Skin of body (tissue), 3 donors: ENCODE measurements at places on chromosomes 13 and 19.

GRCh38 chr19:51916167-51916566 lies 11.1 kb upstream of the ZNF613 start:
- DNase-seq = no peak

DNA sequence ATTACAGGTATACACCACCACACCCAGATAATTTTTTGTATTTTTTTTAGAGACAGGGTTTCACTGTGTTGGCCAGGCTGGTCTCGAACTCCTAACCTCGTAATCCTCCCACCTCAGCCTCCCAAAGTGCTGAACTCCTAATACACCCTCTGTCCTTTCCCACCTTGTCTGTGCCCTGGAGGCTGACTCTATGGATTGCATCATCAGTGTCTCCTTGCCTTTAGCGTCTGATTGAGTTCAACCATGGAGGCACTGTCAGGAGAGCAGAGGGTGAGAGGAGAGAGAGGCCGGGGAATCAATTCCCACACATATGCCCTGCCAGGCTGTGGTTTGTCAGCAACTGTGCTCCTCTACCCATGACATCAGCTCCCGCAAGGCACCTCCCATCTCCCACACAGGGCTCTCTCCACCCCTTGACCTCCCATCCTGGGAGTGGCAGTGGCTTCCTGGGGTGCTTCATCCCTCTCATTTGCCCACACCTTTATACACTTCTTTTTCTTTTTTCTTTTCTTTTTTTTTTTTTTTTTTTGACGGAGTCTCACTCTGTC lies 12.6 kb upstream of the LILRB4 start:
- no peak for DNase-seq

GRCh38 chr19:39310558-39311311 lies 9.9 kb downstream of the LRFN1 start:
- DNase-seq = no peak

DNA sequence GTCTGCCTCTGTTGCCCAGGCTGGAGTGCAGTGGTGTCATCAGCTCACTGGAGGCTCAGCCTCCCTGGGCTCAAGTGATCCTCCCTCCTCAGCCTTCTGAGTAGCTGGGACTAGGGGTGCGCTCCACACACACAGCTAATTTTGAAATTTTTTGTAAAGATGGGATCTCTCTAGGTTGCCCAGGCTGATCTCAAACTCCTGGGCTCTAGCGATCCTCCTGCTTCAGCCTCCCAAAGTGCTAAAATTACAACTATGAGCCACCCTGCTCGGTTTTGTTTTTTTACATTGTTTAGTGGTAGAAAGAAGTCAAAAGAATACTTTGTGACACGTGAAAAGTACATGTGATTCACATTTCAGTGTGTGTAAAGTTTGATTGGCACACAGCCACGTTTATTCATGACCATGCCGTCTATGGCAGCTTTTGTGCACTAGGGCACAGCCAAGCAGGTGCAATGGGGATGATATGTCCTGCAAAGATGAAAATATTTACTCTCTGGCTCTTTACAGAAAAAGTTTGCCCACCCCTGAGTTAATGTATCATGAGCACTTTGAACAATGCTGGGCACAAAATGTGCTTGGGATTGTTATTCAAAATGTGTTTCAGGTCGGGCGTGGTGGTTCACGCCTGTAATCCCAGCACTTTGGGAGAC lies 16.2 kb upstream of the NFIC start:
- no peak for DNase-seq

DNA sequence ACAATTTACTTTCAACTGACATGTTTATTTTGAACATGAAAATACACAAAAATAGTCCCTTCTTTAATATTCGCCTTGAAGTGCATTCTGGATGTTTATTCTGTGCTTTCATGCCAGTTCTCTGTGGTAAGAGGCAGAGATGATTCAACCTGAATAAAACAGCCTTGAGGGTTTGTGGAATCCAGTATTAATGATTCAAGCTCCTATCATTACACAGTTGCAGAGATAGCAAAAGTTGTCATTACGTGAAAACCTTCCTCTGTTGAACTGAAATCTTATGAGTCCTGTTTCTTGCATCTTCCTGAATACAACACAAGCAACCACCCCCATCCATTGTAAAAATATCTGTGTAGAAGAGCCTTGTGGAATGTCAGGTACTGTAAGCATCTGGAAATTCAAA lies 142.3 kb upstream of the HTR2A start:
- DNase-seq = no peak

DNA sequence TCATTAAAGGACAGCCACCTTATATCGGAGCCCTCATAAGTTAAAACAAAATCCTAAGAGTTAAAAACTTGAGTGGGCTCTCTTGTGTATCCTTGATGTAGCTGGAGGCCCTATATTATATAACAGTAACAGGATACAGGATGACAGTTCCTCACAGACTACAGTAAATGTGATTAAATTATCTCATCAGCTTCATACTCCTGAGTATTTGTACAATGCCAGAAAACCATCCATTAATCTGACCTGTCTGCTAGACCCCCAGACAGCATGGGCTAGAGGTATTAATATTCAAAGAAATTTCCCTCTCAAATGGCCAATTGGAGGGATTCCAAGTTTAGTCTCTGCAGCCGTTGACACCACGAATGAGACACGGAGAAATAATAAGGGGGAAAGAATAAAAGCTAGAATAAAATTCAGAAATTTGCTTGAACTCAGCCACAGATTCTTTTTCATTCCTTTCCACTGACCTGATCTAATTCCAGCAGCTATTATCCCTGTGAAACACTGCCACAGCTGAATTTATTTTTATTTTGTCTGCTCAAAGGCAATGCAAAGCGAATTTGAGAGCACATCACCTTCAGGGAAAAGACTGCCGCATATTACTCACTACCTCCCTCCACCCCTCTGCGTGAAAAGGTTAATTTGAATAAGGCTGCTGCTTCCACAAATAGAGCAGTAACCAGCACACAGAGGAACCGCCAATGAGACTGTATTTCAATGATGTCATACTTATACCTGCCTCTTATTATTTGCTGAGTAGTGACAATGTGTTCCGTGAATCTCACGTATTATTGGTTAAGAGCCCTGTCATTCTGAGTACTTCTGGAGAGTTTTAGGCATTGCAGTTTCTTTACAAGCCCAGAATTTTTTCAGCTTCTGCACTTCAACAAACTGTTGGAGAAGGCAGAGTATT lies 155.9 kb upstream of the KLF12 start:
- peak; percentile 88 for DNase-seq

- DNase-seq = no peak
These were observed 1.1 kb upstream of the CYP4F3 start for GRCh38 chr19:15639596-15639995.

DNA sequence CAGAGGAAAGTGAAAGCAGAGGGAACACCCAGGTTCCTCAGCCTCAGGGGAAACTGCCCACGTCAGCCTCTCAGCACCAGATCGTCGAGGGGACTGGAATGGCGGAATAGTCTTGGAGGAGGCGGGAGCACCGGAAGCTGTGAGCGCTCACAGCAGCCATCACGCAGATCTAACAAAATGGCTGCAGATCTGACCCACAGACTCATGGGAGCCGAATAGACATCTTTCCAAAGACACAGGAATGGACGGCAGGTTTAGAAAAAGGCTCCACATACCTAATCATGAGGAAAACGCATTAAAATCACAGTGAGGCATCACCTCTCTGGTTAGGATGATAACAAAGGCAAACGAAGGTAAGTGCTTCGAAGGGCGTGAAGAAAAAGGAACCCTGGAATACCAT lies 11.8 kb upstream of the LILRA2 start:
- DNase-seq = no peak

DNA sequence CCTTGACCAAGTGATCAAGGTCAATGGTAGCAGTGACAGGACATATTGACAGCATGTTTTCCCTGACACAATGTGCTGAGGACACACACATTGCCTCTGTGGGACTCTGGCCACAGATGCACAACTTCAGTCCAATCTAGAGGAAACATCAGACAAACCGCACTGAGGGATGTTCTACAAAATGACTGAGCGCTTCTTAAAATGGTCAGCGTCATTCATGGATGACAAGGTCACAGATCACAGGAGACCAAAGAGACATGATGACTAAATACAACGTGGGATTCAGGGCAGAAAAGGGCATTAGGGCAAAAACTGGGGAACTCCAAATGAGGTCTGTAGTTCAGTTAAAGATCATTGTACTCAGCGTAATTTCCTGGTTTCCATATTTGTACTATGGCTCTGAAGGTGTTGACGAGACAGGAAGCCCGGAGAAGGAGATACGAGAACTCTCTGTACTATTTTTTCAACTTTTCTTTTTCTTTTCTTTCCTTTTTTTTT lies 20.6 kb downstream of the PBX4 start:
- DNase-seq = no peak

DNA sequence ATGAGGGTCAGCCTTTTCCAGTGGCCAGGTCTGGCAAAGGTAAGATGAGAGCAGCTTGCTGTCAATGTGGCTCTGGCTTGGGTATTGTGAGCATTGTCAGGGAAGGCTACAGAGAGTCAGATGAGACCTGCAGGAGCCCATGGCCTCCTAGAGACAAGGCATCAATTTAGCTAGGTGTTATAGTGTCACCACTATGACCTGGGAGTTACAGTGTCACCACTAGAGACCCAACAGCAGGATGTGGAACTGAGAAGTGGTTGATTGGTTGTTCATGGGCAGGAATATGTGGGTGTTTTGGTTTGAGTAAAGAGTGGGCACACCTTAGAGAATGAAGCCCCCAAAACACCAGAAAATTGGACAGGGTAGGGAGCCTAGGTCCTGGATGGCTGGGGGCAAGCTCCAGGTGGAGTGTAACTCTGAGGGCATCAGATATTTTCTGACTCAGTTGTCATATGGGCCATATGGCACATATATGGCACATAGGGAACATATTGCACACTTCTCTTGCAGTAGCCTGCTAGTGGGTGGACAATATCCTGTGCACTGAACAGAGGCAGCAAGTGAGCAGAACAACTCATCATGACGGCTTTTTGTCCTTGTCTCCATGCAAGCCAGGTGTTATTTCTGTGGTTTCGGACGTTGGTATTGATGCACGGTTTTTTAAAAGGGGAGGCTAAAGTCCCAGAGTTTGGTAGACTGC lies 46.3 kb upstream of the CEACAM21 start:
- no peak for DNase-seq

DNA sequence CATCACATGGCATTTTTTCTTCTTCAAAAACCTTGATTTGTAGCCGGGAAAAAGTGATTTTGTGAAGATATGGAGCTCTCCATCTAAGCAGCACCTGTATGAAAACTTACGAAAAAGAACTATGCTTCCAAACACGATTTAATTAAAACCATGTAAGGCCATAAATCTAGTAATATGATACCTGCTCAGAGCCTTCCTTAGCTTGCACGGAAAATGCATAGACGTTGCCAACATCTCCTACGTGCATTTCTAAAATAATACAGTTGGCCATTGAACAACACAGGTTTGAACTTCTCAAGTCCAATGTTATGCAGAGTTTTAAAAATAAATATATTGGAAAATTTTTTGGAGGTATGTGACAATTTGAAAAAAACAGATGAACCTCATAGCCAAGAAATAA lies 59.1 kb upstream of the RNF113B start:
- DNase-seq = peak; percentile 16

DNA sequence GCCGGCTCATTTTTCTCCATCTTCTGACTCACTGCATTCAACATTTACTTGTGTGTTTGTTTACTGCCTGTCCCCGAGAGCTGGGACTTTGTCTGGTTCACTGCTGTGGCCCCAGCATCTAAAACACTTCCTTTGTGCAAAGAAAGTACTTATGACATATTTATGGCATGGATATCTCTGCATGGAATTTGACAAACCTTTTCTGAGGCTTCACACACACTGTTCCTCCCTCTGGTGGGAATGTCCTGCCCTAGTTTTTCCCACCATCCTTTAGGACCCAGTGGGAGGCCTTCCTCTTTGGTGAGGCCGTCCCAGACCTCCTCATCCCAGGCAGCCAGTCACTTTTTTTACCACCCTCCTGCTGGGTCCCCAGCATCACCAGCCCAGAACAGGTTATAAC lies 1.4 kb upstream of the SRRM5 start:
- DNase-seq = no peak

- DNase-seq = no peak
These were observed 15.0 kb downstream of the LIPE start for GRCh38 chr19:42412227-42412626.

- DNase-seq = no peak
These were observed 46.6 kb upstream of the TSC22D1 start for GRCh38 chr13:44622708-44623107.

GRCh38 chr19:18419699-18420460 lies 682 bp downstream of the SSBP4 start:
- no peak for DNase-seq

DNA sequence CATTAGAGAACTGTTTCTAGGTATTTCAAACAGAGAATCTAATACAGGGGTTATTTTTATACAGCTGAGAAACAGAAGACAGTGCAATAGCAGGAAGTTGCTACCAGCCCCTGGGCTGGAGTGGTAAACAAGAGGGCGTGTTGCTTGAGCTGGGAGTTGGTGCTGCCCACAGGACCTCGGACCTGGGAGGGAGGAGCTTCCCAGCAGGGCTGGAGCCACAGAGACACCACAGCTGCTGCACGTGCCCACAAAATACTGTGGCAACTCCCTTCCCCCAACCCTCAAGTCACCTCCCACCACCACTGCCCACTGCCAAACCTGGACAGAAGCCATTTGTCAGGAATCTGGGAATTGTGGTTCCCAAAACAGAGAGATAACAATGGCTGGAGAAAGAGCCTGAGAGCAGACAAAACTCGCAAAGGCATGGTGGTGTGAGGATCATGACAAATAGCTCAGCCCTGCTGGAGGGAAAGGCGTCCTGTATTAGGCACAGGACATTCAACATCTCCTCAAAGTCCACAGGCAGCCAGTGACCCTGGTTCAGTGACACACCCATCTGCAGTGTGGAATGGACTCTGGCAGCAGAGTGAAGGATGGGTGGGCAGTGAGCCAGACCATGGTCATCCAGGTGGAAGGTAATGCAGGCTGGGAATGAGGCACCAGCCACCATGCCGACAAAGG lies 57.2 kb downstream of the SPATA13 start:
- DNase-seq = no peak

- DNase-seq = no peak
These were observed 810.4 kb upstream of the SLC10A2 start for GRCh38 chr13:103876571-103876970.

DNA sequence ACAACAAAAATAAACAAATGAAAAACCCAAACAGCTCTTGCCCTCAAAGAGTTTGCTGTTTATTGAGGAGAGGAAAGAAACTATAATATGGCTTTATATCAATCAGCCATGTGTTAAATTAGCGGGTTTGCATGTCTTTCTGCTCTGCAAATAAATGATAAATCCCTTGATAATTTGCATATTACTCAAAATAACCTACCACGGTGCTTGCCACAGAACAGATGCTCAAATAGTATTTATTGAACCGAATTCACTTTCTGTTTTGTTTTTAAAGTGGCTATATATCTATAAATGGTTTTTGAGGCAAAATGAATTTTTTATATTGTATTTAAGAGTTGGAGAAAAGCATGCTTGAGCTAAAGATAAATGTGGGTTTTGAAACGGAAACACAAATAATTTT lies 428.1 kb downstream of the ITGBL1 start:
- no peak for DNase-seq

DNA sequence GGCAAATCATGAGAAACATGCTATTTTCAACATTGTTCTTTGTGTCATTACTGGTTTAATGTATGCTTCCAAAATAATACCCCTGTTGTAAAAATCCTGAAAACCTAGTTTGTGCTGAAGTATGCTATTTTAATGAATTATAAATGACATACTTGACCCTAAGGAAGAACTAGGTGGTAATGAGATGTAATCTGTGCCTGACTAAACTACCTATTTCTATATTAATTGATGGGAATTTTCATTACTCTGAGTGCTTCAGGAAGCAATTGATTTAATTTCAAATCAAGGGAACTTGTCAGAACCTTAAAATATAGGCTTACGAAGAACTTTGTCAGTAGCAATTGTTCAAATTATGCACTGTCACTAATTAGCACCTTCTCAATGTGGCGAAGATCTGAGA lies 1005.6 kb upstream of the SLC10A2 start:
- DNase-seq = no peak

- DNase-seq = no peak
These were observed 194.3 kb upstream of the SOX1 start for GRCh38 chr13:111872475-111873150.
